Left ventricle myocardium superior (tissue), 1 donor: ENCODE measurements at places on chromosomes 13 and 19. TPM values are rescaled to one million over a fixed set of nuclear protein-coding genes. Genes with fewer than 3 reads are reported as not detected.

SLC10A2 gene
- total RNA-seq = not detected

DNA sequence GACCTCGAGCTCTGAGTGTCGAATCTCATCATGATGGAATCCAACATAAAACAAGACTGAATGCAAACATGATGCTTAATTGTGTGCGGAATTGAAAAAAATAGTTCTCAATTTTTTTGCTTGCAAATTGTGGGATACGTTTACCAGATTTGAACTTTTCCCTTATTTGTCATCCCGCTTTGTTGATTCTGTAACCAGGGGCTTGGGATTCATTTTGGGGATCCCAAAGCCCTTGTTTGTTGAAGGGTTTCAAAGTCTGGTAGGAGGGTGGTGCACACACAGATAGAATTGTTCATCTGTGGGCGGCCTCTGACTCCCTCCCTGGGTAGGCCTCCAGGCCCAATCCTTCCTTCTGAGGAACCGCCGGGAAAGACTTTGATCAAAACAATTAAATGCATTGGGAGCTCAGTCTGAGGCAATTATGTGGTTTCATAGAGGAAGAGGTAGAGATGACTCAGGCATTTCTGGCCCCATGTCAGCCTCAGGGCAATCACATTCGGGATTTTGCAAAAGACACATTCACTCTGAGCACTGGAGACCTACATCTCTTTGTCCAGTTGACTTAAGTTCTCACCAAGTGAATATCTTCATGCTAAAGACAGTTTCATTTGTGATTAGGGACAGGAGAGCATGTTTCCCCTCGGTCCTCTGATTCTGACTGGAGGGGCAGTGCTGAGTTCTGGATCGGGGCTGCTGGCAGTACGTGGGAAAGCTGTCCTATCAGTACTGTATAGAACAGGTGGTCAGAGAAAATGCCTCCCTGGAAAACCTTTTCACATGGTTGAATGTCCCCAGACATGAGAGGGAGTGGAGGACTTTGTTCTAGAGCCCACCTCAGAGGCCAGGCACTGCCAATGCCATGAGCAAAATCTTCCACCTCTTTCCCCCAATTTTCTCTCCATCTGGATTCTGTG, 27.8 kb upstream of the IGFL4 start:
- DNase-seq = no peak

- no peak for DNase-seq
Measured at GRCh38 chr13:41627425-41627824, 170.1 kb downstream of the RGCC start.

- no peak for DNase-seq
Measured at GRCh38 chr19:1668048-1668485, 15.7 kb upstream of the TCF3 start.

- DNase-seq = no peak
Measured at GRCh38 chr13:109243311-109243951, 543.0 kb downstream of the IRS2 start.

GRCh38 chr13:98103942-98104880, 38.7 kb upstream of the FARP1 start:
- no peak for DNase-seq

GRCh38 chr13:26007261-26008125, 44.3 kb downstream of the SHISA2 start:
- no peak for DNase-seq

DNA sequence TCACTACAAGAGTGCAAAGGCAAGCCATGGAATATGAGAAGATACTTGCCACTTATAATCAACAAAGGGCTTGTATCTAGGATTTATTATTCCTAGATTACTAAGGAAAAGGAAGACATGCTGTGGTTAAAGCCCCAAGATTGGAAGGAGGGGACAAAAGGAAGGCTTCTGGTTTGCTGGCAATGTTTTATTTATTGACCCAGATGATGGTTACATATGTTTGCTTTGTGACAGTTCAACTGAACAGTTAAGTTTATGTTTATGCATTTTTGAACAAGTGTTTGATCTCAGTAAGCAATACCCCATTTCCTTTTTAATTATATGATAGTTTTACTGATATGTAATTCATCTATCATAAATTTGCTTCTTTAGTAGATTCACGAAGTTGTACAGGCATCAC, 40.3 kb downstream of the CDADC1 start:
- DNase-seq = no peak

COL4A2 gene
- total RNA-seq = 126 TPM

DNA sequence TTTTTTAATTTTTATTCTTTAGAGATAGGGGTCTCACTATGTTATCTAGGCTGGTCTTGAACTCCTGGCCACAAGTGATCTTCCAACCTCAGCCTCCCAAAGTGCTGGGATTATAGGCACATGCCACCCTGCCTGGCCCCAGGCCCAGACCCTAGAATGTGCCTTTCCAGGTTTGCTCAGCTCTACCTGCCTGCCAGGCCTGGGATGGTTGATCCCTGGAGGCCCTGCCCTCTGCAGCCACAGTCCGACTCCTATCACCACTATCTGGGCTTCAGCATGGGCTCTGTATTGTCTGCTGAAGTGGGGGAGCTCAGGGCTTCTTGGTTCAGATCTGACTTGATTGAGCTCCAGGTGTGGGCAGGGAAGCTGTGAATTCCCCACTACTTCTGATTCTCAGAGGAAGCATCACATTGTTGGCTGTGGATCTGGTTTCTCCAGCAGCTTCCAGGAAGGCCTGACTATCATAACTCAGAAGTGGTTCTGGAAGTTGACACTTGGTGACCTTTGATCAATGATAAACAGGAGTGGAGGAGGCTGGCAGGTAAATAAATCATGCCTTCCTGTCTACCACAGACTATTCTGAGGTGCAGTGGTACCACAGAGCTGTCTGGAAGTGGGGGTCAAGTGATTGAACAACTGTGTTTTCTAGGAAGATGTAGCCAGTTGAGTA, 71.9 kb downstream of the OLFM4 start:
- DNase-seq = no peak

PAF1 gene
- 34.8 TPM for total RNA-seq
